ENCODE measurements at places on chromosomes 2 and 18.

DNA sequence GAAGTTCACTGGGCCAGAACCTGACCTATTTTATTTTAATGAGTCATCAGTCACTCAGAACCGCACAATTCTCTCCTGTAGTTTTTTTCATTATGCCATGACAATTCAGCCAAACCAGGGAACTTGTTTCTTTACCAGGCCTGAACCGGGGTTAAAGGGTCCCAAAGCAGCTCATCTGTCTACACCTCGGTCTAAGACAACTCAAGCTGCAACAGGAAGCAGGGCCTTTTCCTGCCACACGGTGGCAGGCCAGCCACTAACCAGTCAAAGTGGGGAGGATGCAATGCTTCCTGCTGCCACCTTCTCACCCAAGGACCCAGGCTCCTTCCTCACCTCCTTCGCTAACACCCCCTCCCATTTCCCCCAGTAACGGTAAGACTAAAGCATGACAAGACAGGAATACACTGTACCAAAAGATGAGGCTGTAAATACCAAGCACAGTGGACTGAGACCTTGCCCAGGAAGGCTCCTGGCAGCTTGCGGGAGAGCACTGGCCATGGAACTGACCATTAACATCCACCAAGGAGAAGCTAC is 56.7 kb upstream of the ACKR3 start:
- DNase-seq = peak; percentile 42

GRCh38 chr18:62239475-62239874 is 52.4 kb downstream of the RELCH start:
- DNase-seq = no peak

- no peak for DNase-seq
These were observed 93.7 kb downstream of the COBLL1 start for GRCh38 chr2:164747783-164748433.

DNA sequence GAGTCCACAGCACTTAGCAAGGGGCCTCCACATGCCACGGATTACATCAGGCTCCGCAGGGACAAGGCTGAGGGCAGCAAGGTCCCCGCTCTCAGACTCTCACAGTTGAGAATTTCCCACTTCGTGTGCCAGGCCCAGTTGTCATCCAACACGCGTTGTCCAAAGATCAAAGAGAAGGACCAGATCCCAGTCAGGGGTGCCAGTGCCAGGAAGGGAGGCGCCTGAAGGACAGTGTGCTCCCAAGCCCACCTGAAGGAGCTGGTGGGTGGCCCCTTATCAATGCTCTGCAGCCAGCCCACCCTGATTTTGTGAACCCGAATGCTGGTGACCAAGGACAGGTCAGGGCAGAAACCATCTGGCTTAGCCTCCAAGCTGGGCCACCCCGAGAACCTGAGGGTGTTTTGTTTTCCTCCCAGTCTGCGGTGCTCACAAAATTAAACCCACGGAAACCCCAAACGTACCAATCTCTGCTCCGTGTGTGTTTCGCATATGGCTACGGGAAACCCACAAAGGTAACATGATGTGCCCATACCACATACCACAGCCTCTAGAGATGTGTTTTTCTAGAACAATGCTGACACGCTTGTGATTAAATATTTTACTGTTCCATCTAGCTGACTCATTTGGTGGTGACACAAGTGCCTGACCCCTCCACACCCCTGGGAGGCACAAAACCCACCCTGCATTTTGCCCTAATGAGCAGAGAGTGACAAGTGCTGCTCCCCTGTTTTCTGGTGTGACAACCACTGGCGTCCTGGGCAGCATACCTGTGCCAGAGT is 24.5 kb downstream of the CRACDL start:
- no peak for DNase-seq

DNA sequence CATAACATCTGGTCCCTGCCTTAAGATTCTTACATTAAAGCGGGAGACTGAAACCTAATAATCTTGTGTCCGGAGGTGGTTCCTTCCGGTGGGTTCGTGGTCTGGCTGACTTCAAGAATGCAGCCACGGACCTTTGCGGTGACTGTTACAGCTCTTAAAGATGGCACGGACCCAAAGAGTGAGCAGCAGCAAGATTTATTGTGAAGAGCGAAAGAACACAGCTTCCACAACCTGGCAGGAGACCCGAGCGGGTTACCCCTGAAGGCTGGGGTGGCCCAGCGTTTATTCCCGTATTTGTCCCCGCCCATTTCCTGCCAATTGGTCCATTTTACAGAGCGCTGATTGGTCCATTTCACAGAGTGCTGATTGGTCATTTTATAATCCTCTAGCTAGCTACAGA is 122.3 kb upstream of the SIX2 start:
- DNase-seq = no peak

- no peak for DNase-seq
These were observed 372.8 kb upstream of the UBE2E3 start for GRCh38 chr2:180607514-180608049.

GRCh38 chr18:35993013-35993412 is 20.5 kb downstream of the RMP24 start:
- no peak for DNase-seq

- DNase-seq = no peak
These were observed 152.3 kb downstream of the DTNB start for GRCh38 chr2:25521126-25521525.

- no peak for DNase-seq
These were observed 75.0 kb downstream of the EMILIN2 start for GRCh38 chr18:2921778-2922177.
